Activated CD8-positive, alpha-beta memory T cell treated with anti-CD3 and anti-CD28 coated beads for 48 hours (primary cell): ENCODE measurements at places on chromosomes 5 and 9.

DNA sequence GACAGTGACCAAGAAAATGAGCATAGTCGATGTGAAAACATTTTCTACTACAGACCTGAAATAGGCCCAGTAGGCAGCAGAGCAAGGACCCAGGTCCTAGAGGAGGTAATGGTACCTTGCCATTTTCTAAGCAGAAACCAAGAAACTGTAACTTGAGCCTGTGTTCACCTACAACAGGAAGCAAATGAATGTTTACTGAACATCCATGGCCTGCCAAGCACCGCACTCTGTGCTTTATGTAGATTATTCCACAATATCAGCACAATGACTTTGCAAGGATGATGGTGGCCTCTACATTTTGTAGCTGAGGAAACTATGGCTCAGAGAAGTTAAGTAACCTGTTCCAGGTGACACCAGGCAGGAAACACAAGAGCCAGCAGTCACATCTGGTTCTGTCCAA is 215.3 kb downstream of the SPOCK1 start:
- DNase-seq: no peak

DNA sequence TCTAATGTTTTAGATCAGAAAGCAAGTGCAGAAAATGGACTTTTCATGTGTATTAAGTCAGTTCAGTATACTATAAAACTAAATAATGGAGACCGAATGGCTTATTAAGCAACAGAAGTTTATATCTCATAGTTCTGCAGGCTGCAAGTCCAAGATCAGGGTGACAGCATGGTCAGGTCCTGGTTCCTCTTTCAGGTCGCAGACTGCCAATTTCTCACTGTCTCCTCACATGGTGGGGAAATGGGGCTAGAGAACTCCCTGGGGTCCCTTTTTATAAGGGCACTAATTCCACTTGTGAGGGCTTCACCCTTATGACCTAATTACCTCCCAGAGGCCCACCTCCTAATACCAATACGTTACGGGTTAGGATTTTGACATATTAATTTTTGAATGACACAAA is 48.7 kb downstream of the RICTOR start:
- no peak for DNase-seq

GRCh38 chr5:1931604-1932231 is 49.0 kb upstream of the IRX4 start:
- DNase-seq: no peak

DNA sequence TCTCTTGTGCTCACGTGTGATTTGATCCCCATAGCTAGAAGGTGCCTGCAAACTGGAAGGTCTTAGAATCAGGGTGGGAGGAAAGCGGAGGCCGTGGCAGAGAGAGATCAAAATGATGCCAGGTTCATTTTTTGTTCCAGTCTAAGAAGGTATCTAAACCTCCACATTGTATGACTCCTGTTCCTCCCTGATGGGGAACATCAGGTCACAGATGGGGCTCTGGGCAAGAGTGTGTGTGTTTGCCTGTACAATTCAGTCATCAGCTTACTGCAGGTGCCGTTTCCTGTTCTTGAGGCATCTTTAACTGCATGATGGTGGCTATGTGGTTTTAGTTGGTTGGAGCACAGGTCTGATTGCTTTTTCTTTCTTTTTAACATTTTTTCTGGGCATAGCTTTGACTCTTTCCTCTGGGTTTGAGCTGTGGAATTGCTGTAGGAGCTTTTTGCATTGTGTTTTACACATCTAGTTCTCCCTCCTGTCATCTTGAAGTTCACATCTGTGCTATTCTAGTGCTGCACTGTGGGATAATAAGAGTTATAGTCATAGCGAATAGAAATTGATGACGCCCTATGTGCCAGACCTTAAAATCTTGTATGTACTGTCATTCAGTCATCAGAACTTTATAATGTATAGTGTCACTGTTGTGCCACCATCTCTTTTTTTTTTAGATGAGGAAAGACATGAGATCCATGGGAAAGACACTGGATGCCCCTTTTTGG is 30.8 kb downstream of the ARHGAP26 start:
- DNase-seq: no peak

GRCh38 chr5:37787742-37788141 is 52.1 kb downstream of the GDNF start:
- DNase-seq: no peak

- no peak for DNase-seq
Observed at GRCh38 chr9:101664453-101664852, 69.7 kb upstream of the PPP3R2 start.

- no peak for DNase-seq
Observed at GRCh38 chr5:87266914-87267573, 639 bp upstream of the RASA1 start.

DNA sequence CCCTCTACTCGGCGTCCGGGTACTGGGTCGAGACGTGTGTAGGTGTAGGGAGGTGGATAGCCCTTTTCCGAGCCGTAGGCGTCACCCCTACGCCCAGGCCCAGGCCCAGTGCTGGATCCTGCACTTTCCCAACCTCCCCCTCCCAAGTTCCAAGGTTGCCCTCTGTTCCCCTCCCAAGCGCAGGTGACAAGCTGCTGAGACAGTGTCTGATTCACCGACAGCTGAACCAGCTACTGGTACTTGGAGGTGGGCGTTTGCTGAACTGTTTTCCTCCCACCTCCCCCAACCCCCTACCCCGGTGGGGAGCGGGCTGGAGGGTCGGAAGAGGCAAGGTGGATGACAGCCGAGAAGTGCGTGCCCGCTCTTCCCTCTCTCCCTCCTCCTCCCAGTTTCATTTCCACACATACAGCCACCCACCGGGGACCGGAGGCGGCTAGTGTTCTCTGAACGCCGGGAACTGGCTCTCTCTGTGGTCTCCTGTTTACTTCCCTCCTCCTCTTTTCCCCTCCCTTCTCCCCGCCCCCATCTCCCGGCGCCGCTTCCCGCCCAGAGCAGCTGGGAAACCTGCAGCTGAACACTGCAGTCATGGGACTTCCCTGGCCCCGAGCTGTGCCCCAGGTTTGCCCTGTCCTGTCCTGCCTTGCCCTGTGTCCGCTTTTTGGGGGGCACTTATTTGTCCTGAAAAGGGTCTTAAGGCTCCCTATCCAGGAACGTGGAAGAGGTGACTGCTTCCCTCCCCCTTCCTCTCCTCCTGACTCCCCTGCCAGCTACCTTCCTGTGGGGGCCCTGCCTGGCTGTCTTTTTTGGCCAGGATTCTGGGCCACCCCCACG is 6.2 kb upstream of the KLF9 start:
- peak; percentile 18 for DNase-seq

GRCh38 chr5:159330131-159330800 is at the start of gene IL12B:
IL12B (minus strand) TSS chr5:159330487; CDS start chr5:159326782, 3,705 bp downstream.
- no peak for DNase-seq

DNA sequence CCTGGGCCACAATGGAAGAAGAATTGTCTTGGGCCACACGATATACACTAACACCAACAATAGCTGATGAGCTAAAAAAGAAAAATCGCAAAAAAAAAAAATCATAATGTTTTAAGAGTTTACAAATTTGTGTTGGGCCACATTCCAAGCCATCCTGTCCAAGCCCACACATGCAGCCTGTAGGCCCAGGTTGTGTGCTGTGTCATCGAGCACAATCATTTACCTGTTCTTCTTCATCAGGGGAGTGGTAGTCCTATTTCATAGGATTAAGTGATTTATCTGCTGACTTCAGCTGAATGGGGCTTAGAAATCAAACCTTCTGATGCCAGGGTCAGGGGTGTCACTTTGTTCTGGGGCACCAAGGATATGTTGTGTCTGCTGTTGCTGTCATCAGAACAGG is 44.6 kb upstream of the ELL2 start:
- no peak for DNase-seq

- no peak for DNase-seq
Observed at GRCh38 chr5:150322202-150322601, 19.5 kb upstream of the ARSI start.

DNA sequence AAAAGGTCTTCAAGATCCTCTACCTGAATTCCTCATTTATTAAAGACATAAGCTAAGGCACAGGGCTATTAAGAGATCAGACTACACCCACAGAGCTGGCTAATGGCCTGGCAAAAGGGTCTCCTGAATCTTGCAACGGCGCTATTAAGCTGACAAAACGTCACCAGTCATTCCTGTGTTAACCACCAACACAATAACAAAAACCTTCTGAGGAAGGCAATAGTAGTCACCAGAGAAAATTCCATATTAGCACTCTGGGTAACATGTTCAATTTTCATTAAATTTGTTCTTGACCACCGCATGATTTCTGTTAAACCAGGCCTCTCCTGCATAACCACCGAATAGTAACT is 77.0 kb downstream of the GNAQ start:
- DNase-seq: no peak

DNA sequence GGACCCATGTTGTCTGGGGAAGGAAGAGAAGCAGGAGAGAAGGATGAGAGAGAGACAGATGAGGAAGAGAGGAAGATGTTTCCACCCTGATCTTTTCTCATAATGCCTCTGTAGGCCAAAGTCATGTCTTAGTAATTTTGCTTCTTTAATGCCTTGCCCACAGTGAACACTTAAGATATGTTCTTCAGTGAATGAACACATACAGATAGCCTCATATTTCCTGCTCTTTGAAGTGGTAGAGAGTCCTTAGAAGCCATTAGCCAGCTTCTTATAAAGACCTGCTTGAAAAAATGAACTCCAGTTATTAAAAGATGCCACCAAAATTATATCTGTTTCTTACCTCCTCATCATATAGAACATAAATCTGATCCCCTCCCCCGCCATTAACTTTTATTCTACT is 244.4 kb downstream of the CD180 start:
- DNase-seq: no peak

GRCh38 chr5:145591578-145591977 is 243.6 kb downstream of the PRELID2 start:
- no peak for DNase-seq

- DNase-seq: no peak
Observed at GRCh38 chr5:159337016-159337955, 7.0 kb upstream of the IL12B start.

- no peak for DNase-seq
Observed at GRCh38 chr9:114273461-114273881, 49.4 kb upstream of the ORM1 start.

DNA sequence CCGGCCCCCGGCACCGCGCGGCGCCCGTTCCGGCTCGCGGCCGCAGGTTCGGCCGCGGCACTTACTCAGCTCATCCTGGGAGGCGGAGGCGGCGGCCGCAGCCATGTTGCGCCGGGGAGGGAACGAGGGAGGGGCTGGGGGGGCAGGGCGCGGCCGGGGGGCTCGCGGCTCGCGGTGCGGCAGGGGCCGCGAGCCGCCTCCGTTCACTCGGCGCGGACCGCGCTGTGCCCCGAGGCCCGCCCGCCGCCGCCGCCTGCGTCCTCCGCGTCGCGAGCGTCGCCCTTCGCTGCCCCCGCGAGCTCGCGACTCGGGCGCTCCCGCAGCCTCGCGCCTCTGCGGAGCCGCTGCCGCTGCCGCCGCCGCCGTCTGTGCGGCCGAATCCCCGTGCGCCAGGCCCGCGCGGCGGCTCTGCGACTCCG is 735 bp downstream of the ECPAS start:
- DNase-seq: peak; percentile 33

DNA sequence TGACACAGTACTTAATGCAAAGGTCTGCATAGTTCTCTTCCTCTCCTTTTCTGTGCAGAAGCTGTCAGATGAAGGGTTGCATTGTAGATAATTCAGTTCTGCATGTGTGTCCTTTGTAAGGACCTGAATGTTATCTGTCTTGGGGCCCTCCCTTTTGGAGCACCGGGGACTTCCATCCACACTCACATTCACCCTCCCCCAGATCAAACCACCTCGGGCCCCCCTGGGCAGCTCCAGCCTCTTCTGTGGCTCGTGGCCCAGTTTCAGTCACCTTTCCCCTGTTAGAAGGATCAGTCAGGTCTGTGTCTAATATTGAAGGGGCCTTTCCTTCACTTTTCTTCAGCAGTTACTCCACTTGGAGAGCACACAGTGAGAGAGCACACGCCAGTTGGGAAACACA is 11.0 kb downstream of the DMRT1 start:
- DNase-seq: no peak

DNA sequence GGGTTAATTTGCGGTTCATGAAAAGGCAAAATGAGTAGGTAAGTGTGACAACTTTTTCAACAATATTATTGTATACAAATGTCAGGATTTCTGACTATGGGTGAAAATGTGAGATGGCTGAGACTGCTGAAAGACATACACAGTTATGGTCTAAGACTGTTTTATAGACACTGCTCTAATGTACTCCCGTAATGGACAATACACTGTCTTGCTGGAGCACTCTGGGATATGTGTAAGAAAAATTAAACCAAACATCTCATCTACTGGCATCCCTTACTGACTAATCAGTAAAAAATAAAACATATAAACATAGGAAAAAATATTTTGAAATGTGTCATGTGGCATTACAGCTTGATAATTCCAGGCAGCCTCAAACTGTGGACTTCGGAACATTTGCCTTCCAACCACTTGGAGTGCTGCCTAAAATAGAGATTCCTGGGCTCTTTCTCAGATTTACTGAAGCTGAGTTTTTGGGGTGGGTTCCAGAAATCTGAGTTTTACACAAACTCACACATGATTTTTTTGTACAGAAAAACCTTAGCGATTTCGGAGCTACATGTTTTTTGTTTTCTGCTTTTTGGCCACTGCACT is 233.9 kb upstream of the TBCA start:
- no peak for DNase-seq

- DNase-seq: no peak
Observed at GRCh38 chr5:394671-395155, 48.3 kb upstream of the EXOC3 start.

DNA sequence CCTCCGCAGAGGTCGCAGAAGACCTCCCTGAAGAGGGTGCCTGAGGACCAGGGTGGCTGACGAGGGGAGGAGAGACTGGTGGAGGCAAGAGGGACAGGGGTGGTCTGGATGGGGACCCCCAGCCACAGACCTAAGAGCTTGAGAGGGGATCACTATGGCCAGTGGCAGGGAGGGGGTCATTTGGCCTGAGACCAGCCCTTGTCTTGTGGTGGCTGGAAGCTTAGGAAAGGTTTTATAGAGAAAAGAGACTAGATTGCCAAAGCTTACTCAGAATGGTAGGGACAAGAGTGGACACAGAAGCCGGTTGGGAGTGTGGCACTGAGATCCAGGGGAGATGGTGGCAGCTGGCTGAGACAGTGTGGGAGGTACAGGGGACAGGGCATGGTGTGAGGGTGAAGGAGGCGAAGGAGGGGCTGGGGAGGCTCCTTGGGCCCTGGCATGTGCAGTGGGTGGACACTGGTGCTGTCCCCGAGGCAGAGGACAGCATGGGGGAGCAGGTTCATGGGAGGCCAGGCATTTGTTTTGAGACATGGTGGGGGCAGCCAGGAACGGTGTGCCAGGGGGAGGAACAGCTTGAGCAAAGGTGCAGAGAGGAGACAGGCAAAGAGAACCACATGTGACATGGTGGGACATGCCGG is 123.0 kb downstream of the C9orf50 start:
- no peak for DNase-seq
